GM12891 (cell line): ENCODE measurements at places on chromosomes 13 and 19.

GRCh38 chr19:48244281-48244680, 11.4 kb downstream of the CARD8 start:
- DNase-seq = no peak

GRCh38 chr13:58547419-58547818, 915.9 kb downstream of the PCDH17 start:
- DNase-seq = no peak

DNA sequence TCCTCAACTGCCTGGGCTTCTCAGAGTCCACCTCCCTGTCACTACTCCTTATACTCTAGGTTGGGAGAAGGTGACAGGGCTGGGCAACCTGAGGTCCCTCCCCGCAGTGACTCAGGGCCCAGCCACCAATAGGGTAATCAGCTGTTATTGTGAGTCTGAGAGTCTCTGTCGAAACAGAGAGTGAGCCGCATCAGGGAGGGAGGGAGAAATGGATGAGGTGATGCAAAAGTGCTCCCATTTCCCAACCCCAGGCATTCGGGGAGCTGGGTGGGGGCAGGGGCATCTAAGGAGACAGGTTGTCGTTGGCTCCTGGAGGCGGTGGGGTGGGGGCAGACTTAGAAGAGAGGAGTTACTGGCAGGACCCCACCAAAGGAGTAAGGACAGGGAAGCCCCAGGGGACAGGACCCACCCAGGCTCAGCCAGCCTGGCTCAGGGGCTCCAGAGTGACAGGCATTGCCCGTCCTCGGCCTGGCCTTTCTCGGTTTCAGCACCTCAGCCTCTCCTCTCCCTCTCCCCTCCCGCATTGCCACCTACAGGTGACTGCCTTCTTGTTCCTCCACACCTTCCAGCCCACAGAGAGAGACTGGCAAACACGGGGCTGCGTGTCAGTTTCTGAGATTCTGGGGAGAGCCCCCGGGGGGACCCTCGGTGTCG, at the start of gene DMKN:
DMKN (minus strand) TSS at position 22 of the 654 bp plus-strand sequence. CDS start 174 bp downstream, outside the sequence.
- no peak for DNase-seq

DNA sequence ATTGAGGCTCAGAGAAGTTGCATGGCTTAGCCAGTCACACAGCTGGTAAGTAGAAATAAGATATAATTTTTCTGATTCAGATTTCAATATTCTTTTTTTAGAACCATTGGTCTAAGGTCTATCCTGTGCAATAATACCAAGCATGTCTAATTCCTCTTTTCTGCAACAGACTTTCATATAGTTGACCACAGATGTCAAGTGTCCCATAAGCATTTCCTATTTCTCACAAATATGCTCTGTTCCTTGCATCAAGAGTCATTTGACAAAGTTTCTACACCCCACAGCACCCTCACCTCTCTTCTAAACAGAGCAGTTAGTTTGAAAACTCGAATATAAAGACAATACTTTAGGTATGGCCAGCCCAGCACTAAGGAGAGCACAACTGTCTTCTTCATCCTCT, 26.8 kb upstream of the SACS start:
- DNase-seq = no peak

DNA sequence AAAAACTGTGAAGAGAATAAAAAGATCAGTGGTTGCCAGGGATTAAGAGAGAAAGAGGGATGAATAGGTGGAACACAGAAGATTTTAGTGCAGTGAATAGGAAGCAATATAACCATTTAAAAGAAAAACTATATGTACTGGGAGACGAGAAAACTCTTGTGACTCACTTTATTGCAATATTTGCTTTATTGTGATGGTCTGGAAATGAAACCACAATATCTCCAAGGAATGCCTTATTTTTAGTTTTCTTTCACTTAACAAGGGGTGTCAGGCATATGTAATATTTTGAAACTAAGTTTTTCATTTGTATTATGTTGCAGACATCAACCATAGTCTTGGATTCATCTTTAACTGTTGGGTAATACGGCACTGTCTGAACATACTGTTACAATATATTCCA, 1308.2 kb downstream of the PCDH9 start:
- DNase-seq = no peak

DNA sequence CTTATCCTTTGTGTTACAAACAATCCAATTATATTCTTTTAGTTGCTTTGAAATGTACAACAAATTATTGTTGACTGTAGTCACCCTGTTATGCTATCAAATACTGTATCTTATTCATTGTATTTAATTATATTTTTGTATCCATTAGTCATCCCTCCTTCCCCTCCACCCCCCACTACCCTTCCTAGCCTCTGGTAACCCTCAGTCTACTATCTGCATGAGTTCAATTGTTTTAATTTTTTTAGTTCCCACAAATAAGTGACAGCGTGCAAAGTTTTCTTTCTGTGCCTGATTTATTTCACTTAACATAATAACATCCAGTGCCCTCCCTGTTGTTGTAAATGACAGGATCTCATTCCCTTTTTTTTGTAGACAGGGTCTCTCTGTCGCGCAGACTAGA, 4.5 kb downstream of the SAE1 start:
- DNase-seq = no peak

DNA sequence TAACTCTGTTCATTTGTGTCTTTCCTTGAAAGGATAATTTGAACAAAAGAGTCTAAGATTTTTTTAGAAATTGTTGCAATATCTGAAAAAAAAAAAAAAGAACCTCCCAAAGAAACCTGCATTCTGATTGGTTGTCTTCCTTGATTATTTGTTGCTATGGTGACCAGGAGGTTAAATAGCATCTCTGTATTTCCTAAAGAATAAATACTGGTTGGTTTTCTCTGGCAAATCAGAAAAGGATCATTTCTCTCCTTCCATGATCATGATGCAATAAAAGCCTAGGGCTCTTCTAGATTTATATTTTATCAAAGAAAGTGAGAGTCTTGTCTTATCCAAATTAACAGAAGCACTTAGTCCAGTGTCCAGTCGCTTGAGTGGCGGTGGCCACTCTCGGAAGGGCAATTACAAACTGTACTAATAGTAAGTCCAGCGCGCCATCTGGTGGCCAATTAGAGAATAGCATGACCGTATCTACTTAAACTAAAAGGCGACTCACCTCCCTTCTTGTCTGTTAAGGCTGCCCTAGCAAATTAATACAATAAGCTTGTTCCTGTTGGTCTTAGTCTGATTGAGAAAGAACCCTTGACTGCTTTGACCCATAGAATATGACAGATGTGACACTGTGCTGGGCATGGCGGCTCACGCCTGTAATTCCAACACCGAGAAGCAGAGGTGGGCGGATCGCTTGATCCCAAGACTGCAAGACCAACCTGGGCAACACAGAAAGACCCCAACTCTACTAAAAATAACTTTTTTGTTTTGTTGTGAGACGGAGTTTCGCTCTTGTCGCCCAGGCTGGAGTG, 47.0 kb upstream of the PNMA8B start:
- DNase-seq = peak; percentile 43

DNA sequence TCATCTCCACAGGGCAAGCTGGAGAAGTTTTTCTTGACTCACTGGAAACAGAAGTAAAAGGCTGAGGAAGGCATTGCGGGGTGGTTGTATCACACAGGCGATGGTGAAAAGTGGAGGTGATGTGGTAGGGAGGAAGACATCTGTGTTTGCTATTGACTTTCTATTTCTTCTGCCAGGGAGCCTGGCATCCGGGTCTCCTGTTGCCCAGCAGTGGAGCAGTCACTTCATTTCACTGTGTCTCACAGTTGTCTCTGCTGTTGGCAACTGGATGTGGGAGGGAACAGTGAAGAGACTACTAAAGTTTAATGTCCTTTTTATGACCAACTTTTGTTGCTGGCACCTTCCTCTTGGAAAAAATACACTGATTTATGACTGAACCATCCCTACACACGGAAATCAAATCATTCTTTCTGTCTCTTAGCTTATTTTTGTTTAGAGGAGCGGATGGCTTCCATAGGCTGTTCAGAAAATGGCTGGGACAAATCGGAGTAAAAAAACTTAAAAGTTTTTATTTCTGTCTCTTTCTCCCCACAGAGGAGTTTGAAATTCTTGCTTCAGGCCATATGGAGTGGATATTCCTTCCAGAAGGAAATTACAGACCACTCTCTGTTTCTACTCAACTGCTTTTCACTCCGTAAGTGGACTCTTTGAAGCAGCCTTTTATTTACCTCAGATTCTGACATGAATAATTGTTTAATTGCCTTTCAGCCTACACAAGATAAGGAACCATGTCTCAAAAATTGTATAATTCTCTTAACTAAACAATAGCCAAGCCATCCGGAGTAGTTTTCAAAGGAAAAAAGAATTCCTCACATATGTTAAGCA, 23.8 kb upstream of the MEDAG start:
- no peak for DNase-seq

DNA sequence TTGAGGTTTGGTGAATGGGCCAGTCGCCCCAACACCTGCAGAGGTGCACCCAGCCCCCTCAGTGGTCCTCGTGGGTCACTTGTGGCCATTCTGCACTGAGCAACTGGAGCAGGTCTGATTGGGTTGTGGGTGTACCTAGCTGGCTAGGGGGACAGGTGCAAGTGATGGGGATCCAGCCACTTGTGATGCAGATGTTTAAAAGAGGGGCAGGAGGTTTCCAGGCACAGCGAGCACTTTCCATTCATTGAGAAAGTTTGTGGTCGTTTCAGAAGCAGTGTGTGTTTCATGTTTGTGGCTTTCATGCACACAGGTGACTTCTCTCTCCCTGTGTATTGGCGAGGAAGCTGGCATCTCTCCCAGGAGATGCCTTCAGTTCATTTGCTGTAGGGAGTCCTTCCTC, 34.7 kb downstream of the TSSK6 start:
- DNase-seq = no peak

DNA sequence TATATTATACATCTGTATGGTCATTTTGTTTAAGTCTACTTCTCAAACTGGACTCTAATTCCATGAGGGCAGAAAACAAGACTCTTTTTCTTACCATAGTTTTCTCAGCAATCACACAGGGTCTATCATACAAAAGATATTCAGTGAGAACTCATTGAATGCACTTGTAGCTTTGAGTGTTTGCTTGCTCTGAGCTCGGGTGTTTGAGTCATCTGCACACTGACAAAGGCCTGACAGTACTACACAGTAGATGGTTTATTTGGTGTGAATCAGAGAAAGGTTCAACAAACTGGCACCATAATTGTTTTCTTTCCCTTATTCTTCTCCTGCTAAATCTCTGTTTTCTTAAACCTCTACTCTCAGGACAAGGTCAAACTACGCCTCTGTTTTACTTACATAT, 586.4 kb downstream of the LMO7 start:
- no peak for DNase-seq

GRCh38 chr13:85638265-85638664, 161.0 kb downstream of the SLITRK6 start:
- DNase-seq = no peak

- no peak for DNase-seq
Measured at GRCh38 chr13:39855236-39855635, 199.8 kb downstream of the COG6 start.

- DNase-seq = no peak
Measured at GRCh38 chr13:81116461-81117282, 775.7 kb upstream of the SPRY2 start.

DNA sequence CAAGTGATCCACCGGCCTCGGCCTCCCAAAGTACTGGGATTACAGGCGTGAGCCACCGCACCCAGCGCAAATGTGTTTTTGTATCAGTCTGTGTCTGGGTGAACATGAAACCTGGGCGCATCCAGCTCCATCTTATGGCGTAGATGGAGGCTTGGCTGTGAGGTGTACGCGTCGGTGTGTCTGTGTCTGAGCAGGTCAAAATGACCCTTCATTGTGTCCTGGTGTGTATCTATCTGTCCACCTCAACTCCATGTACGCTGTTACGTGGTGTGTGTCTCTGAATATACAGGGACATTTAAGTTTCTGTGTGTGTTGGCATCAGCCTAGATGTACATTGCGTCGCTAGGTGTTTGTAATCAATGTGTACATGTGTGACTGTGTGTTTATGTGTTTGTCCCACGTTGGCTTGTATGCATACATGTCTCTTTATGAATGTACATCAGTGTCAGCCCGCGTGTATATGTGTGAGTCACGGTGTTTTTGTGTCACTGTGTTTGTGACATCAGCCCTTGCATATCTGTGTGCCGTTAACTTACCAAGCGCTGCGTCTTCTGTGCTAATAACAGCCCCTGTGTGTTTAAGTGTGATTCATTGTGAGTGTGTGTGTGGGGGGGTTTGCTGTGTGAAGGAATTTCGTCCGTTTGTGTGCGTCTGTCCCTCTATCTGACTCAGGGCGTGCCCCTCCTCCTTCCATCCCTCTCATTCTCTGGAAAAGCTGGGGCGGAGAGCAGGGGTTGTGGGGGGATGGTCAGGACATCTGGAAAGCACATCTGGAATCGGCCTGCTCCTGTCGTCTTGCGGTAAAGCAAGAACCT, 6.4 kb downstream of the AXL start:
- no peak for DNase-seq

DNA sequence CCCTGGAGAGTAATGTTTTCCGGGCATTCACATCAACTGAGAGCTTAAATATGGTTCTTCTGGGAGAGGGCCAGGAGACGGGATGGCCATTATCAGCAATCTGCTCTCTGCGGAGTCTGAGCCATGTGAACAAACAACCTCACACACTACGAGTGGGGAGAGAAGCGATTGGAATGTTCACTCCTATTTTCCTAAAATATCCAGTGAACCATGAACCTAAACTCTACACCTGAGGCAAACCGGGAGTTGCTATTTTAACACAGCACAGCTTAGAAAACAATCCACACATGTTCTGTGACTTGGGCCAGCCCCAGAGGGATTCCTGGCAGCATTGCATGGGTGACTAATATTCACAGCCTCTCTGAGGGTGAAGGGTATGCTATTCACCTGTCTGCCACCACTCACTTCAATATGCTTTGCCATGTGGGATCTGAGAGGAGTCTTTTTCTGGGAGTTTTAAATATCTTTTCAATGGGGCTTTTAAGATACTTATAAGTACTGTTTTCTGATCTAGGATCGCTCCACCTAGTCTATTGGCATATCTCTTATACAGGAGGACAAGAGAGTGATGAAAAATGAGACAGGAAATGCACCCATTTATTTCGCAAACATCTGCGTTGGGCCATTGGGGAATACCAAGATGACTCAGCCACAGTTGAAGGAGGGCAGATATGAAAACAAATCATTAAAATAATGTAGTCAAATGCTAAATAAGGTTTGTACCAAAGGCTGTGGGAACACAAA, 72.6 kb upstream of the SERP2 start:
- peak; percentile 9 for DNase-seq

- no peak for DNase-seq
Measured at GRCh38 chr13:43478902-43479301, 307.9 kb downstream of the ENOX1 start.

GRCh38 chr13:49351871-49352270, 92.0 kb downstream of the CAB39L start:
- no peak for DNase-seq

DNA sequence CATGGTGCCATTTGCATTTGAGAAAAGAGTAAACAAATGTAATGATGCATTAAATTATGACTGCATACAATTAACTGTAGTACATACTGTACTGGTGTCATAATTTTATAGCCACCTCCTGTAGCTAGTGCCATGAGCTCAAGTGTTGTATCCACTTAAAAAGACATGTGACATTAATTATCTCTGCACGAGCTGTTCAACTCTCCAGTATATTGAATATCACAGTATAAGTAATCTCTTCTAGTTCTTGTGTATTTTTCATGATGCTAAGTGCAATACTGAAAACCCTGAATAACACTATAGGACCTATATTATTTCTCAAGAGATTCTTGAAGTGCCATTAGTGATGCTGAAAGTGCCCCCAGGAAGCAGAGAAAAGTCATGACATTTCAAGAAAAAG, 387.3 kb downstream of the PCDH17 start:
- DNase-seq = no peak
